ENCODE measurements at places on chromosomes 6 and 20. TPM values are rescaled to one million over a fixed set of nuclear protein-coding genes. Genes with fewer than 3 reads are reported as not detected.

DNA sequence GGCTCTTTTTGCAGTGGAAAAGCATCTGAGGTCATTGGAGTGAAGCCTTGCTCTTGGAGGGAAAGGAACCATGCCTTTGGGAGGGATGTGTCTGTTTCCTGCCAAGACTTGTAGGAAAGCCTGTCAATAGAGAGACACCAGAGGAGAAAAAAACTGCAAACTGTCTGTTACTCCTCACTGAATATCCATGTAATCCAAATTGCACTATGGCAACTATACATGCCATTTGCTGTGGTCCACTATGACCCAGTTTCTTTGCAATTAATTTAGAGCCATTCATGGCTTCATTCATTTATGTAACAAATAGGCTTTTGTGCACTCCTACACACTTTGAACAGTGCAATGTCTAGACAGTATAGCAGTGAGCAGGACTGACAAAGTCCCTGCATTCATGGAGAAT, 296.5 kb downstream of the SLC35F1 start:
- H3K4me3 ChIP-seq = no peak overlapping the region
- no peak overlapping the region for H3K27ac ChIP-seq
- no peaks in the 10 kb centered on the region for H3K27me3 ChIP-seq
- no peak for DNase-seq
- no peaks in the 10 kb centered on the region for H3K36me3 ChIP-seq

DNA sequence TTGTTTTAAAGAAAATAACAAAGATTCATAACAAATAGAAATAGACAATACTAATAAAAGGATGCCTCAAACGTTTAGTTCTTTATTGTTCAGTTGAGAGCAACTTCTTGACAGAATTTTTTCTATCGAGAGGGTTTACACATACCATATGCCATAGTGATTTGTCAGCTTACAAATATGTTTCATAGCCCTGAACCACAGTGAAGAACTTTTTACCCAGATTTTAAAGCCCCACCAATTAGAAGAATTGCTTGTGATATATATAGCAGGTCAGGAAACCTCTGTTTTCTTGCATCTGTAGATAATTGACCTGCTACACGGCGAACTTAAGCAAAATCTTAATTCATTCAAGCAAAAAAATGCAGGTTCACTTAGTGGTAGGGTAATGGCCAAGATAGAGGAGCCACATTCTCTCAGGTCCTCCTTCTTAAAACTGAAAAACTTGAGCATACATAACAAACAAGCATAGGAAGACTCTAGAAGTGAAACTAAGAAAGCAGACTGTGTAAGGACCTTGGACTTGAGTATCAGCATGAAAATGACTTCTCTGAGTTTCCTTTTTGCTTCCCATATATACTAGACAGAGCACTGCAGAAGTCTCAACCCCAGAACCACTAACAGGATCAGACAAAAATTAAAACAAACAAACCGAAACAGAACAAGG, 39.5 kb downstream of the CRISP1 start:
- H3K27me3 ChIP-seq = no peaks in the 10 kb centered on the region
- no peaks in the 10 kb centered on the region for H3K4me1 ChIP-seq
- H3K4me3 ChIP-seq = no peak overlapping the region
- DNase-seq = no peak
- H3K27ac ChIP-seq = no peak overlapping the region

ULBP3 gene
- 3.5 TPM for total RNA-seq

COL12A1 gene
- total RNA-seq = not detected

DNA sequence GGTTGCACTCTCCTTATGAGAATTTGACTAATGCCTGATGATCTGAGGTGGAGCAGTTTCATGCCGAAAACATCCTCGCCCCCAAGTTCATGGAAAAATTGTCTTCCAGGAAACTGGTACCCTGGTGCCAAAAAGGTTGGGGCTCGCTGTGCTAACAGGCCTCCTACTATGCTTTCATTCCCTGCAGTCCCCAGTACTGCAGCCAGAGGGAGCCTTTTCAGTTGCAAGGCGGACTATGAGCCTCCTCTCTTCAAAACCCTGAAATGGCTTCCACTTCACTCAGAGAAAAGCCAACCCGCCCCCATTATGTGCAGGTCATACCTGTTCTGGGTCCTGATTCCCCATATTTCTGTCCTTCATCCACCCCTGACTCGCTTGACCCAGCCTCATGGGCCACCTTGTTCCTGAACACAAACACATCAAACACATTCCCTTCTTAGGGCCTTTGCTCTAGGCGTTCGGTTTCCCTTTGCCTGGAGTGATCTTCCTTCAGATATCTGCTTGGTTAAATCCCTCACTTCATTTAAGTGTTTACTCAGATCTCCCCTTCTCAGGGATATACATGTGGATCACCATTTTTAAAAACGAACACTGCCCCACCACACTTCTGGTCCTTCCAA, 173.7 kb downstream of the PHACTR1 start:
- no peak overlapping the region for H3K4me3 ChIP-seq
- no peak overlapping the region for H3K27ac ChIP-seq
- peak; percentile 32 for DNase-seq
- no peaks in the 10 kb centered on the region for H3K4me1 ChIP-seq

GRCh38 chr6:158488065-158488464, 71.8 kb upstream of the TMEM181 start:
- no peak for DNase-seq
- no peaks in the 10 kb centered on the region for H3K27me3 ChIP-seq
- no peaks in the 10 kb centered on the region for H3K4me1 ChIP-seq
- H3K36me3 ChIP-seq = no peaks in the 10 kb centered on the region
- H3K27ac ChIP-seq = no peak overlapping the region
- no peak overlapping the region for H3K4me3 ChIP-seq

FIG4 gene
- total RNA-seq = 14.4 TPM

HLA-DMB gene
- 20.0 TPM for total RNA-seq

DNA sequence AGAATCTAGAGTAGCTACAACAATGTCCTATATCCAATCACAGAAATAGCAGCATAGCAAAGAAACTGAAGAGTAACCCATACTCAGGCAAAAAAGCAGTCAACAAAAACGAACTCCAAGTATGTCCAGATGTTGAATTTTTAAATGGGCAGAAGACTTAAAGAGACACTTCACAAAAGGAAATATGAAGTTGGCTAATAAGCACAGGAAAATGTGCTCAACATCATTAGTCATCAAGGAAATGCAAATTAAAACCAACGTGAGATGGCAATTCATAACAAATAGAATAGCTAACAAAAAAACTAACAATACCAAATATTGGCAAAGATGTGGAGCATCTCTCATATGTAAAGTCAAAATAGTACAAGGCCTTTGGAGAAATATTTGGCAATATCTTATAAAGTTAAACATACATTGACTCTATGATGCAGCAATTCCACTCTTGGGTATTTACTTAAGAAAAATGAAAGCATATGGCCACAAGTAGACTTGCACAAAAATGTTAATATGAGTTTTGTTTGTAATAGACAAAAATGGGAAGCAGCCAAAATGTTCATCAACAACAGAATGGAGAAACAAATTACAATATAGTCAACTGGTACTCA, 37.7 kb downstream of the FRK start:
- no peak for DNase-seq
- no peaks in the 10 kb centered on the region for H3K36me3 ChIP-seq
- no peak overlapping the region for H3K4me3 ChIP-seq
- H3K27ac ChIP-seq = no peak overlapping the region
- H3K27me3 ChIP-seq = peaks cover 9% of the 10 kb centered on the region
- H3K4me1 ChIP-seq = no peaks in the 10 kb centered on the region

BPIFB2 gene
- not detected for total RNA-seq

GRCh38 chr6:128005009-128005408, 104.2 kb upstream of the THEMIS start:
- no peaks in the 10 kb centered on the region for H3K27me3 ChIP-seq
- H3K4me1 ChIP-seq = no peaks in the 10 kb centered on the region
- no peak for DNase-seq
- H3K27ac ChIP-seq = no peak overlapping the region

GDAP1L1 gene
- not detected for total RNA-seq

DNA sequence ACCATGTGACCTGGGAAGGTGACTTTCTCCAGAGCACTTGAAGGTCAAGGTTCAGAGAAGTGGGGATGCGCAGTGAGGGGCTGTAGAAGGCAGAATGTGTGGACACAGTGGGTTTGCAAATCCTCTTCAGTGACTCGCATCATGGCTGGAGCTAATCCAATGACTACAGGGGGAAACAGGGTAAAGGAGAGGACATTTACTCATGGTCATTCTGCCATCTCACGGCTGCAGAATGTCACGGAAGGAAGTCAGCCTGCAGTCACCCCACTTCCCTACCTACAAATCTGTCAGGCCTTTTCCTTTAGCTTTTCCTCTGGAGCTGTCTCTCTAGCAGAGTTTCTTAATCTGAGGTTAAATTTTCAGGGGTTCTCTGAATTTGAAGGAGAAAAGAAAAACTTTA, 337.6 kb downstream of the CDC5L start:
- no peaks in the 10 kb centered on the region for H3K27me3 ChIP-seq
- H3K4me3 ChIP-seq = no peak overlapping the region
- no peaks in the 10 kb centered on the region for H3K36me3 ChIP-seq
- H3K27ac ChIP-seq = no peak overlapping the region

- H3K36me3 ChIP-seq = peaks cover 48% of the 10 kb centered on the region
- H3K27me3 ChIP-seq = no peaks in the 10 kb centered on the region
- peak overlapping the region; percentile 85 for H3K27ac ChIP-seq
- H3K4me3 ChIP-seq = peak overlapping the region; percentile 54
- peak; percentile 85 for DNase-seq
Observed at GRCh38 chr20:47610247-47610944, 108.7 kb downstream of the NCOA3 start.

DNA sequence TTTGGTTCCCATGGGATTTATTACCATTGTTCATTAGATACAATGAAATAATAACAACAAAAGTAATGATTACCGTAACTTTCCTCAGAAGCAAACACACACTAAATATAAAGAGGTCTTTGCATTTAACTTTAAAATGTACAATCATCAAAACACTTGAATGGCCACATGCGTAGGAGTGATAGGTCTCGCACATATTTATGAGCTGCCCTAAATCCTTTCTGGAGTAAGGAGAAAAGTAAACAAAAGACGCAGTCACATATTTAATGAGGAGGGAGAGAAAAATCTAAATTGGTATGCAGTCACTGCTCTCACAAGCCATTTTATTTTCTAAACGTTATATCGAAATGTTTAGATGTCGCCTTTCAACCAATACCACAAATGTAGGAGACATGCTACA, 129.4 kb upstream of the TCF21 start:
- H3K27ac ChIP-seq = no peak overlapping the region
- H3K36me3 ChIP-seq = no peaks in the 10 kb centered on the region
- DNase-seq = no peak
- no peaks in the 10 kb centered on the region for H3K4me1 ChIP-seq
- peaks cover 6% of the 10 kb centered on the region for H3K27me3 ChIP-seq

NRSN1 gene
- not detected for total RNA-seq

FBXO30 gene
- total RNA-seq = 5.0 TPM

GRCh38 chr6:131283466-131284175, 148.4 kb downstream of the AKAP7 start:
- peaks cover 11% of the 10 kb centered on the region for H3K36me3 ChIP-seq
- H3K27ac ChIP-seq = no peak overlapping the region
- no peak overlapping the region for H3K4me3 ChIP-seq
- H3K27me3 ChIP-seq = no peaks in the 10 kb centered on the region
- DNase-seq = no peak
- H3K4me1 ChIP-seq = peaks cover 18% of the 10 kb centered on the region

DNA sequence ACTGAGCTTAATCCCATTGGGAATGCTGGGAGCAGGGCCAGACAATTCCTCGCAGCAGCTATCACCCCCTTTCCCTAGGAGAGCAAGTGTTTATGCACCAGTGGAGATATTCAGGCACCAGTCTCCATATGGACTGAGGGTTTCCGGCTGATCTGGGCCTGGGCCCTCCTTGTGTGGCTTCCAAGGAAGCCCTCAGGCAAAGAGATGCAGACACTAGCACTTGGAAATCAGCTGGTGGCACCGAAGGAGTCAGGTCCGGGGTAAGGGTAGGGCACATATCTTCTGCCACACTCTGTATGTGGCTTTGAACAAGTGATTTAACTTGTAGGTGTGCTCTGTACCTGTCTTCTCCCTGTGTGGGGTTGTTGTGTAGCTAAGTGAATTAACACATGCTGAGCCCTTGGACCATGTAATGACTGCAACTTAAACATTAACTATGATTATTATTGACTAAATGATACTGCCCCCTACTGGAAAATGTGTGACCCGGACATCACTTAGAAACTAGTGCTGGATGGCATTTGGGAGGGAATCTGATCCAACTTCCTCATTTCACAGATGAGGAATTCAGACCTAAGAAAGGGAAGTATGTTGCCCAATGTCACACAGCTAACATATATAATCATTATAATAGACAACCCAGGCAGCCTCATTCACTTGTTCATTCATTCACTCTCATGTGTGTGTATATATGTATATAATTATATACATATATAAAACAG, 19.3 kb upstream of the WFDC2 start:
- H3K4me1 ChIP-seq = peaks cover 10% of the 10 kb centered on the region
- H3K27ac ChIP-seq = no peak overlapping the region
- DNase-seq = no peak
- no peak overlapping the region for H3K4me3 ChIP-seq
- no peaks in the 10 kb centered on the region for H3K36me3 ChIP-seq

GRCh38 chr6:14664621-14665315, 547.2 kb downstream of the CD83 start:
- H3K4me1 ChIP-seq = peaks cover 27% of the 10 kb centered on the region
- H3K27me3 ChIP-seq = peaks cover 16% of the 10 kb centered on the region
- DNase-seq = peak; percentile 32
- H3K36me3 ChIP-seq = no peaks in the 10 kb centered on the region
- peak overlapping the region; percentile 9 for H3K4me3 ChIP-seq

DNA sequence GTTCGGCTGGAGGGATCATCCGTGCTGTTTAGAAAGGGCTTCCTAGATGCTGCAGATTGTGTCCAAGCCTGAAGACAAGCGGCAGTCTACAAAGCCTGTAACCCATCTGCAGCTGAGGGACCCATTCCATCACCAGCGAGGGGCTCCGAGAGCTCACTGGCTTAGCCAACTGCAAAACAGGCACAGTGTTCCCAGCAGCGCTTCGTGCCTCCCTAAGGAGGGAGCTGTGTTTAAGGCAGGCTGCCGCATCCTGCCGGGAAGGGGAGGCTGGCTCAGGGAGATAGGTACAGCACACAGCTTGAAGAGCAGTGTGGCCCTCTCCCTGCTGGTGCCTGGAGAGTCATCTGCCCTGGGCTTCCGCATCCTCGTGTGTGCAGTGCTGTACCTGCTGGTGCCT, 32.4 kb downstream of the DUSP22 start:
- H3K4me1 ChIP-seq = no peaks in the 10 kb centered on the region
- no peak overlapping the region for H3K27ac ChIP-seq
- no peak overlapping the region for H3K4me3 ChIP-seq

DNA sequence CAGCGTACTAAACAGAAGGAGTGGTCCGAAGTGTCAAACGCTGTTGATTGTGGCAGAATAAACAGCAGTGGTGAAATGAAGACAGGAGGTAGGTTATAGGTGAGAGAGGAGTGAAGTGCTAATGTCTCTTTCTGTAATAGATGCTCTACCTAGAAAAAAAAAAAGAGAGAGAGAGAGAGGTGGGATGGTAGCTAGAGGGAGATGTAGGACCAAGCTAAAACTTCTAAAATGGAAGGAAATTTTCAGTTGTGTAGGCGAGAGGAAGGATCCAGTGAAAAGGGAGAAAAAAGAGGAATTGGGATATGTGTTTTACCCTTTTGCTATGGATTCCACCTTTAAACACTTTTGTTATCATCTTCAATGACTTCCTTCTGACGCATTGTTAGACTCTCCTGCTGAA, 126.5 kb upstream of the BMP2 start:
- H3K27ac ChIP-seq = no peak overlapping the region
- H3K4me1 ChIP-seq = no peaks in the 10 kb centered on the region
- no peak overlapping the region for H3K4me3 ChIP-seq
- no peak for DNase-seq
- H3K36me3 ChIP-seq = no peaks in the 10 kb centered on the region
- no peaks in the 10 kb centered on the region for H3K27me3 ChIP-seq

ZNF76 gene
- 42.7 TPM for total RNA-seq

All from activated CD4-positive, alpha-beta memory T cell treated with anti-CD3 and anti-CD28 coated beads, Interleukin-2, amount 10 ng/mL, durations not matched to agents 7 days and 5 days (primary cell).